Stimulated activated naive CD8-positive, alpha-beta T cell treated with anti-CD3 and anti-CD28 coated beads, Interleukin-15, amount 100 ng/mL, for 72 hours (primary cell): ENCODE measurements at places on chromosomes 1 and 21.

DNA sequence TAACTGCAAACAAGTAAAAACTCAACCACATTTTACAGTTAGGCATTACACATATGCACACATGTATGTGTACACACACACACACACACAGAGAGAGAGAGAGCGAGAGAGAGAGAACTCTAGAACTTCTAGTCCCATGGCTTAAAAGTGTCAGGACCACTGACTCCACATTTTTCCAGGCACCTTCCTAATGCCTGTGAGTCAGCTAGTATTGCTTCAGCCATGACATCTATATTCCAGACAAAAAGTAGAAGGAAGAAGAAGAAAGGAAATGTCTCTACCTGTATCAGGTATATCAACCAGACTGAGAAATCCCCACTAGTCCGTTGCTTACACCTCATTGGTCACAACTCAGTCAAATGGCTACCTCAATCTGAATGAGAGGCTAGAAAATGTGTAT lies 31.9 kb upstream of the TACSTD2 start:
- no peak for DNase-seq

GRCh38 chr21:37087188-37087587 lies 14.1 kb downstream of the TTC3 start:
- DNase-seq, result no peak

GRCh38 chr21:45226540-45227326 lies 61.0 kb downstream of the POFUT2 start:
- no peak for DNase-seq

DNA sequence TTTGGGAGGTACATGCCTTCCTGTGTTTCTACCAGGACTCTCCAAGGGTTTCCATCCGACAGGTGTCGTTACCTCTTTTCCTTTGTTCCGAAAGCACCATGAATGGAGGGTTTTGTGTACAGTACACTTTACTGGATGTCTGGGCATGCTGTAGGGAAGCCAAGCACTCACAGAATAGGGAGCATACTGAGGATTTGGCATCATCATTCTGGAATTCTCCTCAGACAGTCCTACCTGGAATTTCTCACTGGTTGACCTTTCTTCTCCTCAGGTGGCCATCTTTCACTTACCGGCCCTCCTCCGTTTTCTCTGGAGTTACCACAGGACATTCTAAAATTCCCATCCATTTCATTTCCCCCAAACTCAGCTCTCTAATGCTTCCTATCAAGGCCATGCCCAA lies 5.9 kb upstream of the MPL start:
- no peak for DNase-seq

GRCh38 chr1:2989185-2989584 lies 32.1 kb upstream of the ACTRT2 start:
- no peak for DNase-seq

- peak; percentile 57 for DNase-seq
Observed at GRCh38 chr1:77282187-77282865, 507 bp downstream of the AK5 start.

DNA sequence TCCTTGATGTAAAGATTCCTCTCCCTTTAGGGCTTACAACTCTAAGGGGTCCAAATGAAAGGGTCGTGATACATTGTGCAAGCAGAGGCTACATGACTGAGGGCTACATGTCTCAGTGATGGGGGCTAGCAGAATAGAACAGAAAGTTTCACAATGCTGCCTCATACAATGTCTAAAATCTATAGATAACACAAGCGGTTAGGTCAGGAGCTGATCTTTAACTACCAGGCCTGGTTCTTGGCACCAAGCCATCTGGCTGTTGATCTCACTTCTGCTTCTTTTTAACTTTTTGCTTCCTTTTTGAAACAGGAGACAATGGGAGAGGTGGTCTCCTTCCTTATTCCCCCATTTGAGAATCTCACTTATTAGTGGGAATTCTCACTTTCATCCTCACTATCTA lies 710.2 kb downstream of the AMY1C start:
- DNase-seq, result no peak

GRCh38 chr1:70438529-70438928 lies 27.5 kb downstream of the CTH start:
- DNase-seq, result no peak

GRCh38 chr1:43879414-43879813 lies 54.2 kb upstream of the ARTN start:
- no peak for DNase-seq

DNA sequence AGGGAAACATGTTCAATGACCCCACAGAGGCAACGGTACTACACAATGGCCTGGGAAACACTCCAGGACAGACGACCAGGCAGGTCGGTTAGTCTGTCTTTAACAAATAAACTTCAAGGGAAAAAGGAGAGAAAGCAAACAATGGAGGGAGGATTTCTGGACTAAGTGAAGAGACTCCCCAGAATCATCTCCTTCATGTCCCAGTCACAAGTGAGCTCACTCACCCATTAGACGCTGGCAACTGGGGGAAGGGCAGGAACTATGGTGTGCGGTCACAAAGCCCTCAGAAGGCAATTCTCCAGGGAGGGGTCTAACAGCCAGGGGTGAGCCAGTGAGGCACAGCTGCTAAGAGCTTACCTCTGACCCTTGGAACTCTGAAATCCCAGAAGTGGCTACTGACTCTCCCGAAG lies 55.7 kb upstream of the NADK start:
- no peak for DNase-seq

DNA sequence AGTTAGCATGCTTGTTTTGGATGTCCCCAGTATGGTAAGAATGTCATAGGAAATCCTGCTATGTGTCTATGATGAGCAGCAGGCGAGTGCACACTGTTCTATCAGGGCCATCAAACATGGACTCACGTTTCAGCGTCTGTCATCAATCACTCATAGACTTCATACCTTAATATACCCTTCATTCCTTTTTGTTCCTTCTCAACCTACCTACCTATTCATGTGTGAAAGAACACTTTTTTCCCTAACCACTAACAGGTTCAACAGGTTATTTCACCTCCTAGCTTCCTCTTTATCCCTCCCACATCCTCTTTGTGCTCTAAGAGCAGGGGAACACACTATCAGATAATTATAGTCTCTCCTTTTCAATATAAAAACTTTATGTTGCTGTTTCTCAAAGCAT lies 300.6 kb downstream of the TM2D1 start:
- no peak for DNase-seq

DNA sequence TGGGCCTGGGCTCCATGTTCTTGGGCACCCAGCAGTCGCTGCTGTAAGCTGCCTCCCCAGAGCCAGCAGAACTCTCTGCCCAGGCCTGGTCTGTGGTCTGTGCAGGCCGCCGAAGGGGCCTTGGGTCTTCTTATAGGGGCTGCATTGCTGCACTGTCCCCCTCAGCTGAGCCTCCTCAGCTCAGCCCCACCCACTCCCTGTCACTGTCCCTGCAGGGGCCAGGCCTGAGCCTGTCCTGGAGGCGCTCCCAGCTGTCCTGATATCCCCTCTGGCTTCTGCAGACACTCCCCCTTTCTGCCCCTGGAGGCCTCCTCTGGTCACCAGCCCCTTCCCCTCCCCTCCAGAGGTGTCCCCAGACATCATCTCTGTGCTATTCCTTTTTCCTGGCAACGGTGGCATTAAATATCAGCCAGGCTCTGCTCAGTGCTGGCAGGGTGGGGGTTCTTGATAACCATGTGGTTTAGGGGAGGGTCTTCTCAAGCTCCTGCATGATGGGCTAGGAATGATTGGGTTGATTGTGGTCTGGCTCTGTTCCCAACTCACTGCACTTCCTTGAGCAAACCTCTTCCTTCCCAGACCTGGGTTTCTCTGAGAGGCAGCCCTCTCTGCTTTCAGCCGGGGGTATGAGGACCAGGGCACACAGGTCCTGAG lies 3.7 kb upstream of the FOXO6 start:
- peak; percentile 8 for DNase-seq

DNA sequence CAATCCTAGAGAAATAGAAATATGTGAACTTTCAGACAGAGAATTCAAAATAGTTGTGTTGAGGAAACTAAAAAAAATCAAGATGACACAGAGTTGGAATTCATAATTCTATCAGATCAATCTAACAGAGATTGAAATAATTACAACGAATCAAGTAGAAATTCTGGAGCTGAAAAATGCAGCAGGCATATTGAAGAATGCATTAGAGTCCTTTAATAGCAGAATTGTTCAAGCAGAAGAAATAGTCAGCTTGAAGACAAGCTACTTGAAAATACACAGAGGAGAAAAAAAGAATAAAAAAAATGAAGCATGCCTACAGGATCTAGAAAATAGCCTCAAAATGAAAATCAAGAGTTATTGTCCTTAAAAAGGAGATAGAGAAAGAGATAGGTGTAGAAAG lies 347.1 kb downstream of the NCAM2 start:
- no peak for DNase-seq

- DNase-seq, result no peak
Observed at GRCh38 chr1:226919587-226919986, 20.5 kb upstream of the COQ8A start.

DNA sequence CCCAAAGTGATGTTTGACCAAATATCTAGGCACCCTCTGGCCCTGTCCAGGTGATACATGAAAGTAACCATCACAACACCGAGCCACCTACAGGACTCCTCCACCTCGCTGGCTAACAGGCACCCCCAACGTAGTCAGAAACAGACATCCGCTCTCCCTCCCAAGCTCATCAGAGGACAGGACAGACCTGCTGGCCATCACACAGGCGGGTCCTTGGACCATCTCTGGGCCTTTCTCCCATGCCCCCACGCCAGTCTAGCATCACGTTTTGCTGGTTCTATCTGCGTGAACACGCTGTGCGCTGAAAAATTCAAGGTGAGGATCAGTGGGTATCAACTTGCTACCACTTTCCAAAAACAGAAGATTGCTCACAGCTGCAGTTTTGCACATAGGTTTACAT lies 21.4 kb upstream of the ADARB1 start:
- DNase-seq, result no peak

- no peak for DNase-seq
Observed at GRCh38 chr1:30844631-30845030, 63.9 kb downstream of the SDC3 start.

GRCh38 chr1:175649416-175649815 lies 94.0 kb downstream of the TNR start:
- DNase-seq, result no peak

GRCh38 chr1:232182236-232182635 lies 447.7 kb downstream of the SIPA1L2 start:
- no peak for DNase-seq

- DNase-seq, result no peak
Observed at GRCh38 chr1:189315035-189315901, 1162.4 kb downstream of the BRINP3 start.

DNA sequence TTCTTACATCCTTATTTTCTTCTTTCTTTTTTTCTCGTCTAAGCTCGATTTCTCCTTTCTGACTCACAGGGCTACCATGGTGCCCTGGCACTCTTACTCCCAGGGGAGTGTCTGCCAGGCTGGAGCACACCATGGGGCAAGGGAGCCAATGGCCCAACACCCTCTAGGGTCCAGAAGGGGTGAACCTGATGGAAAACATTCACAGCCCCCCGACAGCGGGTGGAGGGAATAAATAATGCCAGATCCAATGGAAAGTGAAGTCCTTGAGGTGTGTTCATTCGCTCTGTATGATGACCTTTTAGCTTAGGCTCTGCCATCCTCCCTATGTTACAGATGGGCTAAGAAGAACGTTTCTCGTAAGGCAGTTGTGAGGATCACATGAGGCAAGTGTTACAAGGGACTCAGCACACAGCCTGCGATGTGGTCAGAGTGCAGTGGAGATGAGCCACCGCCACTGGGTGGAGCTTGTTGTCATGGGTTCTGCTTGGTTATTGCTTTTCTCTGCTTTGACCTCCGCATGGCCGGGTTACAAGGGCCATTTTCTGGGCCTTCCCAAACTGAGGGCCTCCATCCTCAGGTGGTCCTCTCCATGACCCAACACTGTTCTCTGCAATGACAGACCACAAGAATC lies 3.5 kb upstream of the FCMR start:
- peak; percentile 82 for DNase-seq

DNA sequence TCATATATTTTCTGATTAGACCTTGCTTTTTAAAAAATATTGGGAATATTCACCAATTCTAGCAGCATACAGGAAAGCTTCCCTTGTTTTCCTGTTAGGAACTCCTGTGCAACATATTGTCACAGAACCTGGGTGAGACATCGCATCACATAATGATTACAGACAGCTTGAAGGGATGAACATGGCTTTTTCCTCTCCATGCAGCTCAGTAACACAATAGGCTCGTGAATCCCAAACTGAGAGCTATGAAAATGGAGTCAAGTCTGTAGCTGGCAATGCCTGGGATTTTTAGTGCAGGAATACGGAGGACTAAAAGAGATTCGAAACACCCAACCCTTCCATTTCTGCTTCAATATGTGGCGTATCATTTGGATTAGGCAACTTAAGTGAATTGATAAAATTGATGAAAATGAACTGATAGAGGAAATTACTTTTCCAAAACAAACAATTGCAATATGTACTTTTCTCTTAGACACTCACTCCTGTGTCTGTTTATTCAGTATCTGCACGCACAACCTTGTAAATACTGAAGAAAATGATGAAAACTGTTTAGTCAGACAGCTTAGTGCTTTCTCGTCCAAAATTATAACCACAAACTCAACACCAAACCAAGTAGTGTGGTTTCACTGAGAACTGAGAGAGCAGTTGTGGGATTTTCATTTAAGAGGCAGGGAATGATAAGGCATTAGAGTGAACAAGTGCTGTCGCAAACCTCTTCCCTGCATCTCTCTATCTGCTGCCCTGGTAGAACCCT lies 250.4 kb downstream of the PTBP2 start:
- no peak for DNase-seq

GRCh38 chr21:25912402-25912746 lies 177.6 kb downstream of the GABPA start:
- DNase-seq, result no peak

- DNase-seq, result no peak
Observed at GRCh38 chr1:212514782-212515181, 82.1 kb downstream of the NENF start.

DNA sequence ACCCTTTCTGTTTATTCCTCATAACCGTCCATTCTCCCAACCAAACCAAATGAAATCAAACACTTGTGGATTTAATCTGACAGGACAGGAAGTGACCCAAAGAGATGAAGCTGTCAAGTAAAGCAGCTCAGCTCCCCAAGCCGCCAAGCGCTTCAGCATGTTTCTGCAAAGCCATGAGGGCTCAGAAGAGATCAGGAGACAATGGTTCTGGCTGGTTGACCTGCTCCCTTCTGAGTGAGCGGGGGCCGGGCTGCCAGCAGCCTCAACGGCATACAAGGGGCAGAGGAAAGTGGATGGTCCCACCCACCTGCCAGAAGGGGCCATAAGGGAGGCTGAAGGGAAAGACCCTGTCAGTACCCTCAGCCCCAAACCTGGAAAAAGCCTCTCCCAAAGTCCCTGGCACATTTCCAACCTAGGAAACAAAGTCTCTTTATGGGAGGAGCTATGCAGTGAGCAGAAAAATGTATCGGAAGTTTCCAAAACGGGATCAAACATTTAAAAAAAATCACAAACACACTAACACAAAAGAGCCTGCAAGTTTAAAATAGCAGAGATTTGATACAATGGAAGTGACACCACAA lies 45.4 kb downstream of the SLC45A1 start:
- no peak for DNase-seq

GRCh38 chr1:160850993-160851392 lies 11.7 kb downstream of the CD244 start:
- no peak for DNase-seq
